ENCODE measurements at places on chromosomes 5 and 9.

- no peak for DNase-seq
Observed at GRCh38 chr9:10232352-10232930, 380.4 kb downstream of the PTPRD start.

DNA sequence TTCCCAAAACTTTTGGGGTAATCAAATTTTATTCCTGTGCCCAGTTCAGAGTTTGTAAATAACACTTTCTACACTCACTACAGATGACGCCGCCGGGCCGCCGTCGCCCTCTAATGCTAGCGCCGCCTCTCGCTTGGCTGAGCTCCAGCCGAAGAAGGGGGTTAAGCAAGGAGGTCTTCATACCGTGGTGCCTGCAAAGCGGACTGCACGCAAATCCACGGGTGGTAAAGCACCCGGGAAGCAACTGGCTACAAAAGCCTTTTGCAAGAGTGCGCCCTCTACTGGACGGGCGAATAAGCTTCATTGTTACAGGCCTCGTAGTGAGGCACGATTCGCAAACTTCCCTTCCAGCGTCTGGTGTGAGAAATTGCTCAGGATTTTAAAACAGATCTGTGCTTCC, 280.4 kb downstream of the MEF2C start:
- no peak for DNase-seq

- no peak for DNase-seq
Observed at GRCh38 chr5:8843771-8844170, 702.1 kb downstream of the SEMA5A start.

- no peak for DNase-seq
Observed at GRCh38 chr5:145260670-145261069, 574.5 kb downstream of the PRELID2 start.

DNA sequence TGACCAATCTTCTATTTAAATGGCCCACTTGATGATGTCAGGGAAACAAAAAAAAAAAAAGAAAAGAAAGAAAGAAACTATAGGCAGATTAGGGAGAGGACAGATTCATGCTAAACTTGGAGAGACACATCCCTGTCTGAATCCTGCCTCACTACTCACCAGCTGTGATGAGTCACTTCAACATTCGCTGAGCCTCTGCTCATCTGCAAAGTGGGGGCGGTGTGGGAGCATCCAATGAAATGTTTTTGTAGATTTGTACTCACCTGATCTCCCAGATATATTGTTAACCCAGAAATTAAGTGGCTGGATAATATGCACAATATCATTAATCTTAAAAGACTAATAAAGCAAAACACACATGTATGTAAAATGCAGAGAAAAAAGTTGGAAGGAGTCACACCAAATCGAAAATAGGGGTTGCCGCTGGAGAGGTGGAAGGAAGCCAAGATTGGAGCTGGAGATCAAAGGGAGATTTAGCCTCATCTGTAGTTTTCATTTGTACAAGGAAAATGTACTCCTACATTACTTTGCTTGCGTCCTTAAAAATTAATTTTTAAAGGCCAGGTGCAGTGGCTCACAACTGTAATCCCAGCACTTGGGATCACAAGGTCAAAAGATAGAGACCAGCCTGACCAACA, 17.0 kb upstream of the ERGIC1 start:
- no peak for DNase-seq

DNA sequence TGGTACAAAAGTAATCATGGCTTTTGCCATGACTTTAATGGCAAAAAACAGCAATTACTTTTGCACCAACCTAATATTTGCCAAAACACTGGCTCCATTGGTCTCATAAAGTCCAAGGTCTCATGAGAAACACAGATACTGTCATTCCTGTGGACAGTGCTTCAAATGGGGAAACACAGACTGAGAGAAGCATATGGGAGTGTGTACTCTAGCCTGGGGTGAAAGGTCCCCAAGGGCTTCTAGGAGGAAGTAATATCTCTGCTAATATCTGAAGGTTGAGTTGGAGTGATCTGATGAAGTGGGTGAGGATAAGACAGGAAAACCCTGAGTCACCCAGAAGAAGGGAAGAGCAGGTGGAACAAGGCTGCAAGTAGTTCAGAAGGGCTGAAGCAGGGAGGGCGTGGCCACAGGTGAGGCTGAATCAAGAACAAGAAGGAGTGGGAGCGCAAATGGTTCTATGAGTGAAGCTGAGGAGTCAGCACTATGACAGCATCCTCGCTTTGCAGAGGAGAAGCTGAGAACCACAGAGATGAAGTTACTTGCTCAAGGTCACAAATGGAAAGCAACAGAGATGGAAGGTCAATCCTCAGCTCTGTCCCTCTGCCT, 164.1 kb downstream of the ASTN2 start:
- no peak for DNase-seq

DNA sequence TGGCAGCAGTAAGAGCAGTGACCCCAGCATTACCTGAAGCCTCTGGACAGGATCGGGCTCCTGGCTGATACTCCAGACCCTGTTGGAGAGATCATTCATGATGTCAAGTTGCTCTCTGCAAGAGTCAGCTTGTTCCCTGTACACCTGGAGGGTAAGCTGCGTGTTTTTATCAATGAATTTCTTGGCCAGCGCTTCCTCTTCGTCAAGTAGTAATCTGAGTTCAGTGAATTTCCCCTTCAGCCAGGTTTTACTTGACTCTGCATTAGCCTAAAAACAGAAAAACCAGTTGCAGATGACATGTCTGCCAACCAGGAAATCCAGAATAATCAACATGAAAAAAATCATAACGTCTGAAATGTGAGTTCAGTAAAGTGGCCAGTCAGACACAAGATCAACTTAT, 19.1 kb downstream of the TRIM14 start:
- DNase-seq, result peak; percentile 36
